NCI-H1048 (cell line): ENCODE measurements at places on chromosomes 16 and 17.

- DNase-seq: no peak
Observed at GRCh38 chr17:77266213-77266612, 125.4 kb downstream of the SEC14L1 start.

GRCh38 chr17:77328823-77329740 is 188.3 kb downstream of the SEC14L1 start:
- no peak for DNase-seq

DNA sequence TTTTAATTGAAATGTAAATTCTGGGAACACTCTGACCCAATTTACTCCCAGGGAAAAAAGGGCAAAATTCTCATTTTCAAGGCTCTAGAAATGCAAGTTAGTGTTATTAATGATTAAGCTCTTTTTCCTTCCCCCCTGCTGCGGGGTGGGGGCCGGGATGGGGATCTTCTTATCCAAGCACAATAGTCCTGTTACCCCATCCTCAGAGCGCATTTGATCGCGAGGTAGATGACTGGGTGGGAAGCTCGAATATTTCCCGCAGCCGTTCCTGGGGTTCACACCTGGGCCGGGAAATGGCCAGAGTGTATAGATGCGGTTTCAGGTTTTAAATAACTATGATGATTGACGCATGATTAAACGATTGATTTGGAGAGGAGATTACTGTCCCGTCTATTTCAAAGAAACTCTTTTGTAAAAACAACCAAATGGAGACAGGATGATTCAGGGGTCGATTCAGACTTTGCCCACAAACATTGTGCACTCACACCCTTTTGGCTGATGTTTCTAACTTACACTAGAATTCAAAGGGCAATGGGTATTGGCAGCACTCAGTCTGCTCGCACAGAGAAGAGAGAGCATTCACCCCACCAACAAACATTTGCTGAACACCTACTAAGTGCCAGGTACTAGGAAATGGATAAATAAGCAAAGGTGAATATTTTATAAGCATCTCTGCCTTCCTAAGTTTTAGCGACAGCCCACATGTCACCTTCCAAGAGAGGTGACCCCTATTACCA is 55.0 kb downstream of the SALL1 start:
- DNase-seq: no peak

- DNase-seq: no peak
Observed at GRCh38 chr17:63700528-63701455, 867 bp upstream of the LIMD2 start.

DNA sequence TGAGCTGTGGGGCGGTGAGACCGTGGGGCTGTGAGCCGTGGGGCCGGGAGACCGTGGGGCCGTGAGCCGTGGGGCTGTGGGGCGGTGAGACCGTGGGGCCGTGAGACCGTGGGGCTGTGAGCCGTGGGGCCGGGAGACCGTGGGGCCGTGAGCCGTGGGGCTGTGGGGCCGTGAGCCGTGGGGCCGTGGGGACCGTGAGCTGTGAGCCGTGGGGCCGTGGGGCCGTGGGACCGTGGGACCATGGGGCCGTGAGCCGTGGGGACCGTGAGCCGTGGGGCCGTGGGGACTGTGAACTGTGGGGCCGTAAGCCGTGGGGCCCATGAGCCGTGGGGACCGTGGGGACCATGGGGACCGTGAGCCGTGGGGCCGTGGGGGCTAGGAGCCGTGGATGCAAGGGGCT is 24.6 kb upstream of the PVALEF start:
- DNase-seq: no peak

GRCh38 chr16:89786474-89787364 is 29.7 kb downstream of the FANCA start:
- no peak for DNase-seq

GRCh38 chr16:21268236-21268635 is 9.9 kb downstream of the CRYM start:
- DNase-seq: no peak

GRCh38 chr16:79752396-79752795 is 151.9 kb upstream of the MAF start:
- DNase-seq: no peak

DNA sequence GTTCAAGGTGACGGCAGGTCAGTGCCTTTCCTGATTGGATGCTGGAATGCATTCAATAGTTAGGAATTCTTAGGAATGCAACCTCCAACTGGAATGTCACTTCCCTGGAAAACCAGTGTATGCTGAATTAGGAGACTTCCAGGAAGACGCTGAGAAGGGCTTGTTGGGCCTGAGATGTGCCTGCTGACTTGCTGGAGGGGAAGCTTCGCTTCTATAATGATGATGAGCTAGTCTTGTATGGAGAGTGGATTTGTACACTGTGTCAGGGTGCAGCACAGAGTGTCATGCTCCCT is 45.6 kb downstream of the SMPD3 start:
- no peak for DNase-seq

- no peak for DNase-seq
Observed at GRCh38 chr16:55706739-55707384, 51.1 kb downstream of the SLC6A2 start.

- DNase-seq: no peak
Observed at GRCh38 chr17:81253358-81254131, 14.4 kb downstream of the NDUFAF8 start.

GRCh38 chr16:49858200-49859124 is 2.5 kb upstream of the ZNF423 start:
- DNase-seq: no peak

DNA sequence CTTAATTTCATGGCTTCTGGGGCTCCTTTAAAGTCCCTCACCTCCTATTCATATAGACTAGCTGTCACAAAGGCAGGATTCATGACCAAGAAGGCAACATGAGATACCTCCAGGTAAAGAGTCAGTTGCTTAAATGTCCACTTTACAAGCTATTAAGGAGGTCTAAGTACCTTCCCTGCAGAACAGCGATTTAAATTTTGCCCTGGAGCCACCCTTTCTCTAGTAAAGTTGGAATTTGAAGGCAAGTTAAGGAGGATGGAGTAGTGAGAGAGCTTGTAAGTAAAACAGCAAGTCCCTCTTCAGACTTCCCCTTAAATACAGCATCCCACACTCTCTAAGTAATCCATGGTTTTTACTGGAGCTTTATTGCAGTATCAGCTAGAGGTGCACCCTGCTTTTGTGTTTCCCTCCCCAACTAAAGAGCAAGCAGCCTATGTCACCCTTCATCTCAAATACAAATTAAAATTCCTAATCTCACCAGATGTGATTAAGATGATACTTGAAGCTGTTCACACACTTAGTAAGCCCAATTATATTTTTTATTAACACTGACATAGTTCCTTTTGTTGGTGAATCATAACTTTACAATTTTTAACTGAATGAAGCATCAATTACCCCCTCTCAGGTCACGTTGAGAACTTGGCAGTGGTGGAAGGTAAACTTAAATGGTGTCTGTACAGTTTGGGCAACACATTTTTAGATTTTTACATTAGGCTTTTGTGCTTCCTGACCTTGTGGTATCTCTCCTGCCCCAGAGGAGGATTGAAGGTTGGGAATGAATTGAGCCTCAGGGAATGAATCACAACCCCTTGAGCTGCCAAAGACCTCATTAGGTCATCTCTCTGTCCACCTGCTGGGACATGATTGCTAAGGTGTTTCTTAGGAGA is 108.9 kb downstream of the TANGO6 start:
- DNase-seq: no peak

GRCh38 chr17:36514856-36515255 is 19.8 kb downstream of the MYO19 start:
- no peak for DNase-seq

GRCh38 chr17:10144982-10145381 is 53.4 kb downstream of the GAS7 start:
- DNase-seq: no peak

- no peak for DNase-seq
Observed at GRCh38 chr17:59004338-59005111, 102.2 kb downstream of the TRIM37 start.

DNA sequence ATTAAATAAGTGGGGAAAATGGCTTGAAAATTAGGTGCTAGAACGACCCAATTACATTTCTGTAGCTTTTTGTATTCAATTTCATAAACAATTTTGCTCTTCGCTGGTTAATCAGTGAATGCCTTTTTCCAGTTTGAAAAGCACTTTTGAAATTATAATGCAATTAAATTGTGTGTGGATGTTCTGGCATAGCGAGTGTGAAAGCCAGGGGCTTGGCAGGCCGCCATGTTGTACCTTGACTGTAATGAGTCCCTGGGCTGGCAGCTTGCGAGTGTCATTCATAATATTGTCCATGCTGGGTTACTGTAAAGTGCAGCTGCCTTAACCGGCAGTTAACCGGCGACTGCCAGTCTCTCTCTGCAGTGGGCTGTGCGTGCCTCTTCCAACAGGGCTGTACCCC is 177.8 kb downstream of the CCDC182 start:
- DNase-seq: no peak

DNA sequence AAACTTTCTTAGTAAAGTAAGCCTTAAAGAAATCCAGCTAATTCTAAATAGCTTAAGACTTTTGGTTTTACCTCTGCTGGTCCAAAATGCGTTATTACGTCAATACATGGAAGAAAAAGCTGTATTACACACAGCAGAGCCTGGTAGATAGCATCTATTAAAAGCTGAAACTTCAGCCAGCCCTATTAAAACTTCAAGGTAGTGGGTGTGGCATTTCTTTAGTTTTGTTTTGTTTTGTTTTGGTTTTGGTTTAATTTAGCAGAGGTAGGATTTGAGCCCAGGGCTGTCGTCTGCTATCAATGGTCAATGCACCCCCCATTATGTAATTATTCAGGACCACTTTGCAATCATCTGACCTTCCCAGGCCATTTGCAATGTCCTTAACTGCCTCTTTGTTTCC is 318.4 kb upstream of the MAF start:
- DNase-seq: no peak

GRCh38 chr16:87384162-87384874 is 742 bp upstream of the FBXO31 start:
- no peak for DNase-seq

DNA sequence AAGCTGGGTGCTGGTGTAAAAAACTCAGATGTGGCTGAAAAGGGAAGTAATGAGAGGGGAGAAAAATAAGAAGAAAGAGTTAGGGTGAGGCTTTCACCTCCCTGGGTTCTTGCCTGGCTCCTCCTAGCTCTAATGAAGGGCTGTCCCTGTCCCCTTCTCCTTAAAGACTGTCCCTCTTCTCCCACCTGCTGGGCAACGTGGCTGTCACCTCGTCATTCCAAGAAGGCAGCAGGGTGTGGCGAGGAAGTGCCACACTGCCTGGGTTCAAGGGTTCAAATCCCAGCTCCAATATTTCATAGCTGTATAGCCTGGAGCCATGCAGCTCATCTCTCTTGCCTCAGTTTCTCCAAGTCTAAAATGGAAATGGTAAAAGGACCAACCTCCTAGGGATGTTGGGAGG is 122.5 kb upstream of the CACNG5 start:
- no peak for DNase-seq

GRCh38 chr16:66227766-66228530 is 138.5 kb upstream of the CDH5 start:
- DNase-seq: no peak

GRCh38 chr16:86306011-86306644 is 204.2 kb upstream of the FOXF1 start:
- no peak for DNase-seq

GRCh38 chr17:49369760-49370159 is 7.7 kb upstream of the ZNF652 start:
- DNase-seq: no peak

GRCh38 chr17:74862108-74862901 is 2.6 kb upstream of the GRIN2C start:
- DNase-seq: no peak

- no peak for DNase-seq
Observed at GRCh38 chr16:9092282-9092977, 986 bp downstream of the HAPSTR1 start.

DNA sequence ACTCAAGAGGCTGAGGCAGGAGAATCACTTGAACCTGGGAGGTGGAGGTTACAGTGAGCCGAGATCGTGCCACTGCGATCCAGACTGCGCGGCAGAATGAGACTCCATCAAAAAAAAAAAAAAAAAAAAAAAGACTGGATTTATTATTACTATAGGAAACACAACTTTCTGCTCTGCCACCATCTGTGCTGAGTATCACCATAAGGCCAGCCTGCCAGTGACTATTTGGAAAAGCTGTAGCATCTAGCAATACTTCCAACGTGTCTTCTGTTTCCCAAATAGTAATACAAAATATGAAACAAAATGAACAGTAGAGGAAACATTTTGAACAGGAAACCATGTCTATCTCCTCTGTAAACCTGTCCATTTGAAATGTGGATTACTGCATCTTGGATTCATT is 43.6 kb upstream of the CRYM start:
- no peak for DNase-seq

- no peak for DNase-seq
Observed at GRCh38 chr17:81959362-81960129, 1.4 kb downstream of the NOTUM start.
